ENCODE measurements at places on chromosomes 11 and 22.

- no peak for DNase-seq
Measured at GRCh38 chr11:47257517-47258316, at the start of gene NR1H3. TSS of gene NR1H3 (plus strand) at chr11:47257996. CDS start at chr11:47259217, 1,221 bp downstream.

DNA sequence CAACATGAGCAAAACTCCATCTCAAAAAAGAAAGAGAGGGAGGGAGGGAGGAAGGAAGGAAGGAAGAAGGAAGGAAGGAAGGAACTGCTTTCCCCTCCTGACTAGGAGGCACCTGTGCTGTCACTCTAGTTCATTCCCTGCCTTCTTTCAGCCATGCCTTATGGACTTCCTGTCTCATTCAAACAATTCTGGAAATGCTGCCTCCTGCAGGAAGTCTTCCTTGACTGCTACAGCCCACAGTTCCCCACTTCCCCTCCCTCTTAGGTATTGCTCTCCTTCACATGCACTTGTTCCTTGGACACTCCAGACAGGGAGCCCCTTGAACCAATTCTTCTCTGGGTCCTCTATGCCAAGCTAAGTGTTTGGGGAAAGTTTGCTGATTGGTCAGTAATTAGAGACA, 31.6 kb upstream of the WNT11 start:
- DNase-seq: no peak

- DNase-seq: no peak
Measured at GRCh38 chr11:89405629-89406028, 85.5 kb downstream of the NOX4 start.

DNA sequence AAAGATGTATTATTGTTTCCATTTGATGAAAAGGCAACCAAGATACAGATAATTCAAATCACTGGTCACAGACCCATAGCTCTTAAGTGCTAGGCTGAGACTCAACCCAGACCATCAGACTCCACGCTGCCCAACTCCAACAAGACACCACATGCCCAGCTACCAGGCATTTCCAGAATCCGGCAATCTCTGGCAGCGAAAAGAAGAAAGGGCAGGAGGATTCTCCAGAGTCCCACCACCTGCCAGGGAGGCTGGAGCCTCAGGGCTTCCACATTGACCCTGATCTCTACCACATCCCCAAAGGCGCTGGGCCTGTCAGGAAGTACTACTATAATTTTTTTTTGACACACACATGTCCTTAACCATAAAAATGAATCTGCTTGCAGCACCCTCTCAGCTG, 61.4 kb upstream of the ARFGAP3 start:
- DNase-seq: no peak

GRCh38 chr11:2221591-2221990, 48.8 kb downstream of the ASCL2 start:
- no peak for DNase-seq

- no peak for DNase-seq
Measured at GRCh38 chr11:35313760-35314153, 105.6 kb downstream of the SLC1A2 start.

DNA sequence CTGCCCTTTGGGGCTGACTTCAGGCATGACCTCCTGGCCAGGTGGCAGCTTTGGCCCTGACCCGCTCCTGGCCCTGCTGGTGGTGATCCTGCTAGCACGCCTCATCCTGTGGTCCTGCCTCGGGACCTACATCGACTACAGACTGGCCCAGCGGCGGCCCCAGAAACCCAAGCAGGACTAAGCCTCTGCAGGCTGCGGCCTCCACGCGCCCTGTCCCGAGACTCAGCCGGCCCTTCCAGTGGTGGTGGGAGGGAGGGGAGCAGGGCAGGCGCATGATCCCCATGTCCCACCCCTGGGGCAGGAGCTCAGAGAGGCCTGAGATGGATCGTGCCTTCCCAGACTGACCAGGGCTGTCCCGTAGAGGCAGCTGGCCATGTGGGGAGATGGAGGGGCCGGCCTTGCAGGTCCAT, 2.1 kb downstream of the SMIM38 start:
- no peak for DNase-seq

GRCh38 chr11:47842749-47843148, 5.4 kb downstream of the NUP160 start:
- DNase-seq: no peak

DNA sequence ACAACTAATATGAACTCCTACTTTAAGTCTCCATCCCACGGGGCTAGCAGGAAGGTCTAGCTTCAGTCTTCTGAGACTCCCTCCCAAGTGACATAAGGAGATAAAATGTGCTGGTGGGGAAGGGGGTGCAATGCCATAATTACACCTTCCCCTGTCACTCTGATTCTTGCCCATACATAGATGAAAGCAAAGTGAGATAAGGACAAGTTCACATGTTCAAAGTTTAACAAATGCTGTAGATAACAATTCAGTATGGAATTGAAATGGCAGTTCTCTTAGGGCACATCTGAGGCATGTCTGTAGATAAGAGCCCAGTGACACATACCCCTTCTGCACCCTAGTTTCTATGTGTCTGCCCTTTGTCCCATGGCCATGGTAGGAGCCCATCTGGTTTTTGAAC, 38.2 kb upstream of the PANX1 start:
- no peak for DNase-seq

All from stimulated activated CD8-positive, alpha-beta memory T cell treated with anti-CD3 and anti-CD28 coated beads, Interleukin-12 subunit alpha, Interleukin-12 subunit beta, amount 100 ng/mL, for 4 hours (primary cell).